ENCODE measurements at places on chromosomes 2 and 18.

GRCh38 chr18:72235422-72235821 is 308.7 kb downstream of the CBLN2 start:
- DNase-seq = no peak

DNA sequence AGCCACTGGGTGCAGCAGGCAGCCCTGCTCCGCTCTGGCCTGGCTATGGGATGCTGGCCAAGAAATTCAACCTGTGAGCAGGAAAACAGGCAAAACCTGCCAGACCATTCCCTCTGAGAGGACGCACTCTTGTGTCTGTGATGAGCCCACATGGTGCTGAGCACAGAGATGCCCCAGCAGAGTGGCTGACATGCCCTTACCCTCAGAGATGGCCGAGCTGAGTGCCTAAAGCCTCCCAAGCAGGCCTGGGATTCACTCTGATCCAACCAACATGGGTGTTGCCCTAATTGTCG is 34.3 kb upstream of the TAF1B start:
- no peak for DNase-seq

DNA sequence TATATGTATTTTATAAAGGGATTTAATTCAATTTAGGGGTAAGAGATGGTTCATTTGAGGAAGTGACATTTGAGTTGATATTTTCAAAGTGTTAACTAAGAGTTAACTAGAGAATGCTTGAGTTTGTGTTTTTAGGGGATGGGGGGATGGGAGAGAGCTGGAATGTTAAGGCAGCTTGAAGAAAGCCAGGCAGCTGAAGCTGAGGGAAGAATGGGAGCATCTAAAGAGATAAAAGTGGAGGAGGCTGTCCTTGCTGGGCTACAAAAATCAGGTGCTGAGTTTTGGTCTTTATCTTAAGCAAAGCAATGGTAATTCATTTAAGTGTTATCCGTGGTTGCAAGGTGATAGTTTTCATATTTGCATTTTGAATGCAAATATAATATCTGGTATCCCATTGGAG is 9.2 kb downstream of the CHST9 start:
- no peak for DNase-seq

DNA sequence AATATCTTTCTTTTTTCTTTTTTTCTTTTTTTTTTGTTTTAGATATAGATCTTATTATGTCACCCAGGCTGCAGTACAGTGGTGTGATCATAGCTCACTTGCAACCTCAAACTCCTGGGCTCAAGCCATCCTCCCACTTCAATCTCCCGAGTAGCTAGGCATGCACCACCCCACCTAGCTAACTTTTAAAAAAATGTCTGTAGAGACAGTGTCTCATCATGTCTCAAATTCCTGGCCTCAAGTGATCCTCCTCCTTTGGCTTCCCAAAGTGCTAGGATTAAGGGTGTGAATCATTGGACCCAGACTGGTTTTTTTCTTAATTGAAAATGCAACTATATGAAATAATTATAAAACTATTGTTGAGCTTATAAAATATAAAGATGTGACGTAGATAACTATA is 9.8 kb upstream of the ZCCHC2 start:
- no peak for DNase-seq

DNA sequence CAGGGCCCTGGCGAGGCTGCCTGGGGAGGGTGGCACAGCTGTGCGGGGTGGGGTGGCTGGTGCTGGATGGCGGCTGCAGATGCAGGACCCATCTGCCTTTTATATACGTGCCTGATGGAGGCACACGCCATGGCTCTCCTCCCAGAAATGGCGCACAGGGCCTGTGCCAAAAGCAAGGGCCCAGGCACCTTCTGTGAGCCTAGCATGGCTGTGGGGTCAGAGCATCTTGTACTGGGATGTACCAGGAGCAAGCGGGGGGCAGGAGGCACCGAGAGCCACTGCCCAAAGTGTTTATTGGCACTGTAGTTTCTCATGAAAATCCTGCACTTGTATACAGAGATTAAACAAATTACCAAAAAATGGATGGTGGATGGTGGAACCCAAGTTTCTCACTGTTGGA is 724.1 kb downstream of the GALR1 start:
- DNase-seq = no peak

GRCh38 chr18:21918693-21919092 is 178.1 kb downstream of the MIB1 start:
- DNase-seq = no peak

DNA sequence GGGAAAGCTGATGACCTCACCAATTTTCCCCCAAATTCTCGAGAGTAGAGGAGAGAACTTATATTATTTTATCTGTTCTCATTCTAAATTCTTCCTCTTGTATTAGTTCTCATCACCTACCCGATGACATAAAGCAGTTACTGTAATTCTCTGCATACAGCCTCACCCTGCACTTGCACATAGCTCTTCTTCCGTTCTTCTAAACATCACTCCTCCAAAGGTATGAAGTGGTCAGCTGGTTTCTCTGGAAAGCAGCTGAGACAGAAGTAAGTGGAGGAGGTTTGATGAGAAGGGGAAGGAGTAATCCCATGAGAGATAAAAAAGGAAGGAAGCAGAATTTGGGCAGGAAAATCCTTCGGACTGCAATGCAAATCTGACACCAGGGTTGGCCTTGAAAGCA is 39.0 kb downstream of the FBXO48 start:
- DNase-seq = no peak

GRCh38 chr2:159613651-159614285 is 2.6 kb downstream of the BAZ2B start:
- DNase-seq = no peak

Measured in activated naive CD4-positive, alpha-beta T cell treated with Interleukin-2 at 50 U/mL for 16 hours (primary cell).